ENCODE measurements at places on chromosomes 7 and 10.

- no peak for DNase-seq
These were observed 45.6 kb downstream of the SMURF1 start for GRCh38 chr7:99098286-99098823.

DNA sequence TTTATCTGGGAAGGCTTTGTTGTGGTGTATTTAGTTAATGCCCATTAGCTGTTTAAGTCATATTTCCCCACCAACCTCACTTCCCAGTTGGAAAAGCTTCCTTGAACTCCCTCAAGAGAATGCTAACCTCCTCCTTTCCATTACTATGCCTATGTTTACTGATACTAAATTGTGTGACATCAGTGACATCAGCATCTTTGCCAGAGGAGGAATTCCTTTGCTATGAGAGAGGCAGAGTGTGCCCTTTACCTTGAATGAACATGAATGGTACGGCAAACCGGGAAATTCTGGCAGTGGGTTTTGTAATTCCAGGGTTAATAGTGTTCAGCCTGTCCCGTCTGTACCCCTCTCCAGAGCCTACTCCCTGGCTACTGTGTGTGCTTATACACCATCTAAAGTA lies 22.1 kb upstream of the GLCCI1 start:
- no peak for DNase-seq

DNA sequence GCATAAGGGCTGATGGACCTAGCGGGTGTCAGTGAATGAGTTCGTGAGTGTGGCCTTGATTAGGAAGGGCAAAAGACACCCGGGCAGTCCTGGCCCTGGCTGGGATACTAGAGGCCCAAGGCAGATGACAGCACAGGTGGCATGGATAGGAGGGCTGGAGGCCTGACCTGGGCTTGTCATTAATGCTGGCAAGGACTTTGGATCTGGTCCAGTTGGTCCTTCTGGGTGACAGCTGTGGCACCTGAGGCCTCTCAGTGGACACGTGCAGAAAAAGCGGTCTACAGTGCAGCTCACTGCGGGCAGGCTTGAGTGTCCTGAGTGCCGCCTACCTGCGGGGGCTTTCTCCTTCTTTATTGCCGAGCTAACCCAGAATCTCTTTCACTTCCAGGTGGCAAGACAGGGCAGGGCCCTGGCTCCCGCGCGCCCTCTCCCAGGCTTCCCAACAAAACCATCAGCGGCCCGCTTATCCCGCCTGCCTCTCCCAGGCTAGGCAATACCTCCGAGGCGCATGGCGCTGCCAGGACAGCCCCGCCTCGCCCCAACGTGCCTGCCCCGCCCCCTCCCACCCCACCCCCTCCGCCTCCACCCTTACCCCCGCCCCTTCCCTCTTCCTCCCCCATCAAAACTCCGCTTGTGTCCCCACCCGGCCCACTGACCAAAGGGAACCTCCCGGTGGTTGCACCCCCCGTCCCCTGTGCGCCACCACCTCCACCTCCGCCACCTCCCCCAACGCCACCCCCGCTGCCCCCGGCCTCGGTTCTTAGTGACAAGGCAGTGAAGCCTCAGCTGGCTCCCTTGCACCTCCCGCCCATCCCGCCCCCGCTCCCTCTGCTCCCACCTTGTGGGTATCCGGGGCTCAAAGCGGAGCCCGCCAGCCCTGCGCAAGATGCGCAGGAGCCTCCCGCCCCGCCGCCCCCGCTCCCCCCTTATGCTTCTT lies 77.4 kb downstream of the WIPF3 start:
- DNase-seq = peak; percentile 15

- DNase-seq = no peak
These were observed 10.4 kb downstream of the SYPL1 start for GRCh38 chr7:106101726-106102125.

- DNase-seq = peak; percentile 45
These were observed 135.1 kb downstream of the NRBF2 start for GRCh38 chr10:63268149-63268797.

GRCh38 chr10:4067931-4068561 lies 283.0 kb upstream of the KLF6 start:
- DNase-seq = no peak

DNA sequence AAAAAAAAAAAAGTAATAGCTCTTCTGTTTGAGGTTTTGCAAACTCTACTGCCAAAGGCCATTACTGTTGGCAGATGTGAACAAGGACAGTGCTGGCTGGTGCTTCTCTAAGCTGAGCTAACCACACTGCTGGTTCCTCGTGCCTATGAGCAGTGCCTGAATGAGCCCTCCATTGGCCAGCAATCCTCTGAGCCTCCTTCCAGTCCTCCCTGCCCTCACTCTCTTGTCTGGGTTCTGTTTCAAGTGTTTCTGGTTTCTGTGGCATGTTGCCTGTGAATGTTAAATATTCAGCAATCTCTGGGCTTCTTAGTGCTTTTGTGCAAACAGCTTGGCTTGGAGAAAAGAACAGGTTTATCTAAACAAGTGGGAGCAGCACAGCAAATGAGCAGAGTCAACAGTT lies 161.3 kb upstream of the AUTS2 start:
- no peak for DNase-seq

DNA sequence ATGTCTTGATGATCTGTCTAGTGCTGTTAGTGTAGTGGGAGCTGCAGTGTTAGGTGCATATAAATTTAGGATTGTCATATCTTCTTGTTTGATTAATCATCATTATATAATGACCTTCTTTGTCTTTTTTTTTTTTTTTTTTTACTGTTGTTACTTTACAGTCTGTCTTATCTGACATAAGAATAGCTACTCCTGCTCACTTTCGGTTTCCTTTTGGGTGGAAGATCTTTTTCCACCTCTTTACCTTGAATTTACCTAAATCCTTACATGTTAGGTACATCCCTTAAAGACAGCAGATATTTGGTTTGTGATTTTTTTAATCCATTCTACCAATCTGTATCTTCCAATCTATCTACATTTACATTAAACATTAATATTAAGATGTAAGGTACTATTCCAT lies 113.6 kb upstream of the PCLO start:
- no peak for DNase-seq

GRCh38 chr7:155685791-155686160 lies 41.3 kb downstream of the RBM33 start:
- DNase-seq = no peak

DNA sequence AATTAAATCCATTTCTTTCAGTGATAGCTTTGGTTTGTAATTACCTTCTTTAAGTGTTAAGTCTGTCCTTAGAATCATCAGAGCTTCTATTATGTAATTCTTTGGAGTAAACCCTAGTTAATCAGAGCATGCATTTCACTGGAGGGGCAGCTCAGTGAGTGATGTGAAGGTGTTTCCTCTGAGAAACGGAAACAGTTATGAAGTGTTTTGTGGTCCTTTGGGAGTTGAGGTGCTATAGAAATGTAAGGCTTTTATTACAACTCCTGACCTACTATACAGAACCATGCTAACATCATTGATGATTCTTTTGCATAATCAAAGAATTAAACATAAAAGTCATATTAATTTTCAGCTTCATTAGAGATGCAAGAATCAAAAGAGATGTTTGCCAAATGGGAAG lies 141.5 kb downstream of the EXOC4 start:
- DNase-seq = no peak

DNA sequence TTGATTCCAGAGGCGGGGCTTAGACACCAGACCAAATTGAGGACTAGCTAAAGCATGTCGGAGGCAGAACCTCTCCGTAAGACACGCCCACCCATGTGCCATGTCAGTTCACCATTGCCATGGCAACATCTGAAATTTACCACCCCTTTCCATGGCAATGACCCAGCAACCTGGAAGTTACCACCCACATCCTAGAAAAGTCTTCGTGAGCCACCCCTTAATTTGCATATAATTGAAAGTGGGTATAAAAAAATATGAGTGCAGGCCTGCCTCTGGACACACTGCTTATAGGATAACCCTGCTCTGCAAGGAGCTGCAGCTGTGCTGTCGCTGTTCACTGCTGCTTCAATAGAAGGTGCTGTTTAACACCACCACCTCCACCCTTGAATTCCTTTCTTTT lies 28.0 kb downstream of the TMEM270 start:
- no peak for DNase-seq

- peak; percentile 90 for DNase-seq
These were observed at the start of gene FAM13C for GRCh38 chr10:59362144-59362958. TSS of gene FAM13C (minus strand) at chr10:59362549. CDS start at chr10:59362460, 89 bp downstream.

DNA sequence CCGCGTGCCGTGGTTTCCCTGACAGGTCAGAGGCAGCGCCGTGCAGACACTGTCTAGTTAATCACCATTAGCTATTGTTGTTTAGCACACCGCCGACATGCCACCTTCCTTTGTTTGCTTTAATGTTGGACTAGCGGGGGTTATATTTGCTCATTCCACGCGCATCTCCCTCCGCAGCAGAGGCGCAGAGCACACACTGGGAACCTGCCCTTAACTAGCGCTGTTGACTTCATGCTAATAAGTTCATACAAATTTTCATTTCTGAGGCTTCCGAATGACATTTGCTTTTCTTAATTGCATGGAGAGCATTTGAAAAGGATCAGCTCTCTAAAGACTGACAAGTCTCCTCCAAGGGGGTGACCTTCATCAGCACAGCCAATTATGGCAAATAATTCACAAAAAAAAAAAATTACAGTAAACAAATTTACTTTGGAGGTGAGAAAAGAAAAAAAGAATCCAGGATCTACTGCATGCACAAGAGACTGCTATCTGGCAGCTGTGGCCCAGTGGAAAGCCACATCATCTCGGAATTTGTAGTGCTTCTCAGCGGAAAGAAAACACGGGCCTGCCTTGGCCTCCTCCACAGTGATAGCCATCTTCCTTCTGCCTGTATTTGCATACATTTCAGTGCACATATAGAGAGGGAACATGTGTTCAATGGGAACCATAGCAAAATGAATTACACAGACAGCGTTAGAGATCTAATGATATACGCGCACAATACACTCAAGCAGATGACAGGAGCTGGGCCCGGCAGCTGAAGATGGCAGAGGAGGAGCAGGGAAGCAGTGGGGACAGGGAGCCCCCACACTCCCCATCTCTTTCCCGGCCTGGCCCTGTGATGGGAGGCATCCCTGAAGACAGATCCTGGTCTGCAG lies 94.2 kb downstream of the EBF3 start:
- DNase-seq = no peak

GRCh38 chr10:121058082-121058481 lies 206.9 kb downstream of the WDR11 start:
- DNase-seq = no peak

DNA sequence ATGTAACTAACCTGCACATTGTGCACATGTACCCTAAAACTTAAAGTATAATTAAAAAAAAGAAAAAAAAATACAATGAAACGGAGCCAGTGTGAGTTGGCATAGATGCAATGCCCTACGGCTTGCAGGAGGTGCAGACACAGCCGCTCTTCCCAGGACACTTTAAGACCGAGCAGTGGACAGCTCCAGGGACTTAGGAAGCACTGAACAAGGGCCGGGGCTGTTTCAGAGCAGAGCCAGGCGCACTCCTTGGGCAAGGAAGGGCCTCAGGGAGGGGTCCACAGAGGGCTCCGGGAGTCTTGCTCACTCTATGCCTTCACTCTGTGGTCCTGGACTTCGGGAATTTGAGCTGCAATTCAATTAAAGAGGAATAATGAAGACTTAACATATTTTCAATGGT lies 355.3 kb downstream of the TCERG1L start:
- DNase-seq = no peak

- DNase-seq = no peak
These were observed 406.4 kb upstream of the ETV1 start for GRCh38 chr7:14395860-14396259.

- no peak for DNase-seq
These were observed 69.8 kb upstream of the PCGF5 start for GRCh38 chr10:91150631-91151030.

- DNase-seq = no peak
These were observed 773.9 kb downstream of the LRMDA start for GRCh38 chr10:76205361-76205760.

GRCh38 chr7:18166002-18166401 lies 138.4 kb upstream of the PRPS1L1 start:
- no peak for DNase-seq

DNA sequence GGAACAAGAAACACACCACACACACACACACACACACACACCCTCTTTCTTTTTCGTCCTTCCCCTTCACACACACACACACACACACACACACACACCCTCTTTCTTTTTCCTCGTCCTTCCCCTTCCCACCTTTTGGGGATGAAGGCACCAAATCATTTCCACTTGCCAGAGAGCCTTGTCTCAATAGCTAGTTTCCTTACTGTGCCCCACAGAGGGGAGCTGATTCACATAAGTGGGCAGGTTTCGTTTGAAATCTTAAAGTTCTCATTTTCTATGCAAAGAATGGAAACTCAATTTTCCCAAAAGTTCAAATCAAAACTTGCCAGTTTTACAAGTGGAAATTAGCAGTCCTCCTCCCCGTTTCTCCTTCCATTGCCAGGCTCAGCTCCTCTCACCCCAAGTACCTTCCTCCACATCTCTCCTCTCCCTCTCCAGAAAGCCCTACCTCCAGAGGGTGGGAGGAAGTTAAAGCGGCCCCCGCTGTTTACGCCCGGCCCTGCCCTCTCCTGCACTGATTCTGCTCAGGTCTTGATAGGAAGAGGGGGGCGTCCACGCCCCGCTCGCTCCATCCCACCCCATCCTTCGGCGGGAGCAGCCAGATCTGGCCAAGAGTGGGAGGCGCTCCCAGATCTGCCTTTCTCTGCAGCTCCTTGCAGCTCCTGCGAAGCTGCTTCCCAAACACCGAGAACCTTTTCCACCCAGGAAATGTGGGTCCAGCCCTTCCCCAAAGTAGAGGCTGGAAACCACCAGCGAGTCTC lies 1.3 kb downstream of the CTTNBP2 start:
- DNase-seq = no peak

All from NCI-H146 (cell line).